ENCODE measurements at places on chromosomes 1 and 21. TPM values are rescaled to one million over a fixed set of nuclear protein-coding genes. Genes with fewer than 3 reads are reported as not detected.

PLCH2 gene
- 30.3 TPM for total RNA-seq

DNA sequence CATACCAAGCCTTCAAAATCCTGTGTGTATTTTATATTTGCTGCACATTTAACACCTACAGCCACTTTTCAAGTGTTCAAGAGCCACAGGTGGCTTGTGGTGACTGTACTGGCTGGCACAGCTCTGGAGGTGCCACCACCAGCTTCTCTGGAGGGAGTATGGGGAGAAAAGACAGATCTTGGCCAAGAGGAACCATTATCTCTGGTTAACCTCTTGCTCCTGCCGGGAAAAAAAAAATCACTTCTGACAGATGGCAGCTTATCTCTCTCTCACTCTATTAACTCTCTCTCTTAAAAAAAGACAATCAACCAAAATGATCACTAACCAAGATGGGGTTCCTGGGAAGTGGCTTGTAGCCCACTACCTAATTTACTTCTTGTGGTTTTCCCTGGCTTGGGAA lies 1.2 kb upstream of the RIIAD1 start:
- no peak for DNase-seq

- DNase-seq: no peak
These were observed 2.2 kb downstream of the OR10Z1 start for GRCh38 chr1:158607296-158607695.

OPRD1 gene
- not detected for total RNA-seq

Data from activated naive CD8-positive, alpha-beta T cell treated with anti-CD3 and anti-CD28 coated beads, Interleukin-2, amount 10 ng/mL, durations not matched to agents 7 days and 5 days (primary cell).